Right ventricle myocardium inferior (tissue), 1 donor: ENCODE measurements at places on chromosomes 3 and 15. TPM values are rescaled to one million over a fixed set of nuclear protein-coding genes. Genes with fewer than 3 reads are reported as not detected.

The CNTN4 gene
- 2.5 TPM for total RNA-seq

The C3orf20 gene
- total RNA-seq: not detected

The SLC22A14 gene
- total RNA-seq: not detected

The GOLGA8Q gene
- 0.65 TPM for total RNA-seq

The SST gene
- not detected for total RNA-seq

The GP5 gene
- not detected for total RNA-seq

The GHSR gene
- not detected for total RNA-seq
